ENCODE measurements at places on chromosomes 4 and X.

- peak; percentile 9 for DNase-seq
These were observed 106.4 kb downstream of the DHX15 start for GRCh38 chr4:24477919-24478318.

- DNase-seq, result no peak
These were observed 45.4 kb downstream of the ADRA2C start for GRCh38 chr4:3811621-3812020.

DNA sequence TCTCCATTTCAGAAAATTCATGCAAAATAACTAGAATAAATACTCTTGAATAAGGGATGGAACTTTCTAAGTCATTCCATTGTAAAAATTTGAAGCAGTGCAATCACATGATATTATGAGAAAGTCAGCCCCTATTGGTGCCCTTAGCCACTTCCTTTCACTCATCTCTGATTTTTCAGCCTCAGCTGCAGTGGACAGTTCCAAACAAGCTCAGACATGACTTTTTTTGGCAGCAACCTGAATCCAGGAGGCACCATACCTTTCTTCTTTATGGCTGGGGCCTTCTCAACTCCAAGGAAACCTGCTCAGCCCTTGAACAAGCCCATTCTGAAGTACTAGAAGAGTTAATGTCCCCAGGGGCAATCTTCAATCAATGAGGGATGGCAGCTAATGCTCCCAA, 40.5 kb downstream of the MAPK10 start:
- no peak for DNase-seq

- DNase-seq, result no peak
These were observed 21.1 kb downstream of the PNMA6E start for GRCh38 chrX:153379971-153380581.

Measured in NCI-H526 (cell line).